ENCODE measurements at places on chromosomes 5 and 9.

DNA sequence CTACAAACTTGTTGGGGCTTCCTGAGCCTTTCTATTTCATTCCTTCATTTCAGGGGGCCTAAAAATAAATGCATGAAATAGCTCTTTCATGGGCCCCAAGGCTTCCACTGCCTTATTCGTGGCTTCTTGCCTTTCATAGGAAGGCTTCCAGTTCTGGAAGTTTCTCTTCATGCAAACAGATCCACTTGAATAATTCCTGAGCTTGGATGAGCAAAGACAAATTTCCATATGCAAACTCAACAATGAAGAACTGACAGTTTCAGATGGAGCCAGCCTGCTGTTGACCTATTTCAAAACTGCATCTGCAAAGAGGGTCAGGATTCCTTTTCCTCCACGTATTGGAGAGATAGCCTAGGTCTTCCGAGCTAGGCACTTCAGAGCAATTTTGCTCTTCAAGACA, 142.1 kb downstream of the MLLT3 start:
- no peak for DNase-seq

GRCh38 chr5:124516567-124516966, 229.9 kb downstream of the ZNF608 start:
- no peak for DNase-seq

- no peak for DNase-seq
These were observed 51.7 kb downstream of the EXOSC2 start for GRCh38 chr9:130745210-130745800.

DNA sequence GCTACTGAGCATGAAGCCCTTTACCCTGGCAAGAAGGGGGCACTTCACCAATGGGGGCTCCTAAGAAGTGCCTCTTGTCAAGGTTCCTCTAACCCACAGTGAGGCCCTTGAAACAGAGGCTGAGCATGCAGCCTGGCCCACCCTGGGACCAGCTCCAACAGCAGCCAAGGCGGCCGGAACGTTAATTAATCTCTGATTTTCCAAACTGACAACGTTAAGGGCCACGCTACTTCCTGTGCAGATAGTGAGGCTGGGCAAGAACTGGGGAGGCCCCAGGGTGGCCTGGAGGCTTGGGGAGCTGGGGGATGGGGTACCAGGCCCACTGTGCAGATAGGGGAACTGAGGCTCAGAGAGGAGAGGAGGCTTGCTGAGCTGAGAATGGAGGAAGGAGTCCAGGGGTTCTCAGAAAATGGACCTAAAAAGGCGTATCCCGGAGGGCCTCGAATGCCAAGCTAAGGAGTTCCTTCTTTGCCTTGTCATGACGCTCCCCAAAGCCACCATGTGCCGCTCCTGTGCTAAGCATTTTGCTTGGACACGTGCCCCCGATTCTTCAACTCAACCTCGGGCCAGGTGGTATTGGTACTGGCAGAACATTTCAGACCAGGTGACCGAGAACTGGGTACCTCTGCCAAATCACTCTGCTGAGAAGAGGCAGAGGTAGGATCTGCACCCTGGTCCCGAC, 72.0 kb upstream of the STXBP1 start:
- DNase-seq: no peak

GRCh38 chr5:180160215-180160614, 48.8 kb downstream of the RASGEF1C start:
- no peak for DNase-seq

DNA sequence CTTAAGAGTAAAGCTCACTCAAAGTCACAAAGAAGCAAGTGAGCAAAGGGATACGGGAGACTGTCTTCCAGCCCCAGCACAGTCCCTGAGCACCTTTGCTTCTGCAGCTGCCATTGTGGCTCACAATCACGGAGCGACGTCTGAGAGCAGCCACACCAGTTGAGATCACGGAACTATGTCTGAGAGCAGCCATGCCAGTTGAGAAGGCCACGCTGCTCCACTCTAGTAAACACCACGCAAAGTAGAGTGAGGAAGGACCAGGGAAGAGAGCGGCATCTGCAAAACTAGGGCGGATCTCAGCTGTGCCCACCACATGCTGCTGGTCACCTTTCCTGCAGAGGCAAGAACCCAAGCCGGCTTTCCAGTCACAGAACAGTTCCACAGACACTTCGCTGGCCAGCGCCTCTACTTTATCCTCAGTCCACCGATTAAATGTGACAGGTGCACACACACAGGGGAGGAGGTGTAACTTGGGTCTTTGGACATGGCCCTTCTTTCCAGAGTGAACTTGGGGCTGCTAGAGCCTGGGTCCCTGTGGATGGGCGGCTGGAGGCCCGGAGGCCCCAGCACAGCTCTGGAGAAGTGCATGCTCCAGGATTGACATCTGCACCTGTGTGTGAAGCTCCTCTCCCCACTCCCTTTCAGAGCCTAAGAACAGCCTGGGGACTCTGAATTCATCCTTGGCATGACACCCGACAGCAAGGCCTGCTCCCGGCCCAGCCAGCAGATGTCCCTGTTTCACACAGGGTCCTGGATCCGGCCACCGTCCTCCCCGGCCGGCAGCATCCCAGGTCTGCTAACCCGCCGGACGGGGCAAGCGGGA, 324.9 kb upstream of the IRX4 start:
- no peak for DNase-seq

GRCh38 chr5:145858959-145859358, 13.9 kb downstream of the GRXCR2 start:
- DNase-seq: no peak

GRCh38 chr9:121494192-121494591, 5.5 kb downstream of the GGTA1 start:
- DNase-seq: no peak

DNA sequence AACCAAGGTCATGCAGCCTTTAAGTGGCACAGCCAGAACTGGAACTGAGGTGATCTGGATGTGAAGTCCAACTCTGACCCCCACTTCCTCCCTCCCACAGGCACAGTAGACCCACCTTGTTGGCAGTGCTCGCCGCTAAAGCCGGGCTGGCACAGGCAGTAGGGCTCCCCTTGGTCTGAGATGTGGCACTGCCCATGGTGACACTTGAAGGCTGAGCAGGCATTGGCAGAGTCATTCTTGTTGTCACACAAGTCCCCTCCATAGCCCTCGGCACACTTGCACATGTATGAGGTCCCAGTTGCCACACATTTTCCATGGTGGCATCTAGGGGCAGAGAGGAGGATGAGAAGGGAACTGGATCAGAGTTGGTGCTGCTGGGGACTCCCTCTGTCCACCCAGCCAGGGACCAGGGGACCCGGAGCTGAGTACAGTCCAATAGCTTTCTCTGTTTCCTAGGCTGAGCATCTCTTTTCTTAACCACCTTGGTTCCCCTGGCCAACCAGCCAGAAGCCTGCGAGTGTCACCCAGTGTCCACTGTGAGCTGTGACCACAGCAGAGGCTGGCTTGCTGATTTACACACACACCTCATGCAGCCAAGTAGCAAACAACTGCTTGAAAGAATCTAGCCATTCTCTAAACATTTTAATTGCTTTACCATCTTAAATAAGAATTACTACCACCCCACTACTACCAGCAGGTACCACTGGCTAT, 90.7 kb upstream of the PANK3 start:
- no peak for DNase-seq

DNA sequence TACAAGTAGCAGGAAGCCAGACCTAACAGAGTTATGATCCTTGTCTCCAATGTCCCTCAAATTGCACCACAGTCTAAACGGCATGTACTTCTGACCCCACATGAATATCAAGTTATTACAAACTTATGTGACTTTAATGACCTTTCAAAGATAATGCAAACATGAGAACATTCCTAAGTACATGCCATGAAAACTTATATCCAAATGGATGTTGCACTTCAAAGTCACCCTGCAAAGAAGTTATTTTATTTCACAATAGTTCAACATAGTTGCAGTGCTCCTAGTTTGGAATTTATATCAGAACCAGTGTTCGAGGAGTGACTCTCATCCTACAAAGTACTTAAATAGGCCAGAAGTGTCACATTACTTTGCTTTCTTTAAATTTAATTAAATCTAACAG, 41.2 kb upstream of the ITGA1 start:
- no peak for DNase-seq

GRCh38 chr5:54480296-54480695, 24.8 kb downstream of the HSPB3 start:
- no peak for DNase-seq

DNA sequence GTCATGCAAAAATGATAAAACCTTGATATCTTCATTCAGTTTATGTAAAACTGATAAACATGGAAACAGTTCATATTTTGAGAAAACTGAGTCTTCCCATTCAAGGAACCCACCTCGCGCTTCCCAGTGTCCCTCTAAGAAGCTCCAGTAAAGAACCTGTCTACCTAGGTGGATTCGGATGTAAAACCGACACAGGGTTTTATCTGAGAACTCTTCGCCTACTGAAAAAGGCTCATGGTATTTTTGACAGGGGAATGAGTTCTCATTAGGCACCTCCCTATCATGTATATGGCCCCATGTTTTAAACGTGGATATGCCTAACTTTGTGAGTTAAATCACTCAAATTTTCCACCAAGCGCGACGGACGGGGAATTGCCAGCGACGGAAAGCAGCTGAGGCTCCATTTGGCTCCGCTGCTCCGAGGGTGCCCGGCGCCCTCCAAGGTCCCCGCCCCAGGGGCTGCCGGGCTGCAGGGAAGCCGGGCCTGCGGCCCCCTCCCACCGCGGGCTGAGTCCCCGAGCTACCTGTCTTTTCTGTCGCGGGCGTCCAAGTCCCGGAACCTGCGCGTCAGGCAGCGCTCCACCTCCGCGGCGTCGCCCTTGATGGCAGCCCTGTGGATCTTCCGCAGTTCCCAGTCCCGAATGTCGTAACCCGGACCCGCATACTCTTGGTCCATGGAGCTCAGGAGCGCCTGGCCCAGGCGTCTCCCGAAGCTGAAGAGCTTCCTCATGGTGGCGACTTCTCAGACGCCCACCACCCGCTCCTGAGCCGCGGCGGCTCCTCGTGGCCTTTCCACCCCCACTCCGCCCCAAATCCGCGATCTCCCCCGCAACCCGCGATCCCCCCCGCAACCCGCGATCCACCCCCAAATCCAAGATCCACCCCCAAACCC, 594 bp downstream of the ANKRD18A start:
- DNase-seq: no peak

DNA sequence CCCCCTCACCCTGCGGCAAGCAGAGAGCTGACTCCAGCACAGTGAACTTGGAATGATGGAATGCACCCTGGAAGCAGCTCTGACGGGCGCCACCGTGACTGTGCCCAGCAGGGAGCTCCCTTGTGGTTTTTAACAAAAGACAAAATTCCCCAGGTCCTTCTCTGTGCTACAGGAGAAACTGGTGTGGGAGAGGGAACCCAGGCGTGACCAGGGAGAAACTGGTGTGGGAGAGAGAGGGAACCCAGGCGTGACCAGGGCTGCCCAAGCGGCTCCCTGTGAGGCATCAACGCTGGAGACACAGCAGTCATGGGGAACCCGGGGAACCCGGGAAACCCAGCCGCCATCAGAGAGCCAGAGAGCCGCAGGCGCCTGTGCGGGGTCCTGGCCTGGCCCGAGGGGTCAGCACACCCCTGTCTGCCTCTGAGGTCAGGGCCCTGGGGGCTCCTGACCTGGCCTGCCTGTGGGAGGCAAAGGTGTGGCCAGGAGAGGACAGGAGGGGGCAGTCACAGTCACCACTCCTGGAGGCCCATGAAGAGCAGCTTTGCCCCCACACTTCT, 3.1 kb upstream of the AHRR start:
- DNase-seq: no peak

DNA sequence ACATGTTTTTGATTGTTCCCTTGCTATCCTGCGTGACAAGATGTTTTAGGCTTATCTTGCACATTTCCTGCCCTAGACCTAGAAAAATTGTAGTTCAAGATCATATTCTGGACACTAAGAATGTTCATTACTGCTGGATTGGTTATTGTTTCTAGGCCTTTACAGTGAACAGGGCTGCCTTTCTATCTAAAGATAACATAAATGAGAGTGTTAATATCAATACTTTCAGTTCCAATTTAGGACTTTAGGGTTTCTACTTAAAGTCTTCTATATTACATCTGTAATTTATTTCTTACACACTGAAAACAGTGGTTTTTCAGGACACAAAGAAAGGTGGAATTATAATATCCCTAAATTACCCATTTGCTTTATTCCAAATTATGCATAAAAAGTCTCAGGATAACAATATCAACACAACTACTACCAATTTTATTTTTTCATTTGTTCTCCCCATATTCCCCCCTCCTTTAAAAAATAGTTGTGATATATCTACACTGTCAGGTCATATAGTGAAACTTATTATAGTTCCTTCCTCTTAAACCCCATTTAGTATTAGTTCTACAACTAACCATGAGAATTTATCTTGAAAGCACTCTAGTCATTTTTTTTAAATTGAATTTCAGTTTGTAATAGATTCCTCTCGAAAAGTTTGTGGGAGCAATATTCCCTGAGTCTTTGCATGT, 293.9 kb upstream of the RIOK2 start:
- no peak for DNase-seq

DNA sequence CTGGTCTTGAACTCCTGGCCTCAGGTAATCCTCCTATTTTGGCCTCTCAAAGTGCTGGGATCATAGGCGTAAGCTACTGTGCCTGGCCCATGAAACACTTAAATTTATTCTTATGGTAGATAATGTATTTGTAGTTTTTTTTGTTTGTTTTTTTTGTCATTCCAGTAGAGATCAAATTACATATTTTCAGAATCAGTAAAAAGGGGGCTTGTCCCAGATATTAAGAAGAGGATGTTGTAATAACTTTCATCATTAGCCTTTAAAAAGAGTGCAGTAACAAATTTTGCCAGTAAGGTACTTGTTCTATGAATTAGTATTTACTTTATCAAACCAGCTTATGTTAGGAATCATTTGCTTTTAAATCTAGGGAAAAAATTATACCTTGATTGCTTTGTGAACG, 42.6 kb downstream of the GAPVD1 start:
- no peak for DNase-seq

DNA sequence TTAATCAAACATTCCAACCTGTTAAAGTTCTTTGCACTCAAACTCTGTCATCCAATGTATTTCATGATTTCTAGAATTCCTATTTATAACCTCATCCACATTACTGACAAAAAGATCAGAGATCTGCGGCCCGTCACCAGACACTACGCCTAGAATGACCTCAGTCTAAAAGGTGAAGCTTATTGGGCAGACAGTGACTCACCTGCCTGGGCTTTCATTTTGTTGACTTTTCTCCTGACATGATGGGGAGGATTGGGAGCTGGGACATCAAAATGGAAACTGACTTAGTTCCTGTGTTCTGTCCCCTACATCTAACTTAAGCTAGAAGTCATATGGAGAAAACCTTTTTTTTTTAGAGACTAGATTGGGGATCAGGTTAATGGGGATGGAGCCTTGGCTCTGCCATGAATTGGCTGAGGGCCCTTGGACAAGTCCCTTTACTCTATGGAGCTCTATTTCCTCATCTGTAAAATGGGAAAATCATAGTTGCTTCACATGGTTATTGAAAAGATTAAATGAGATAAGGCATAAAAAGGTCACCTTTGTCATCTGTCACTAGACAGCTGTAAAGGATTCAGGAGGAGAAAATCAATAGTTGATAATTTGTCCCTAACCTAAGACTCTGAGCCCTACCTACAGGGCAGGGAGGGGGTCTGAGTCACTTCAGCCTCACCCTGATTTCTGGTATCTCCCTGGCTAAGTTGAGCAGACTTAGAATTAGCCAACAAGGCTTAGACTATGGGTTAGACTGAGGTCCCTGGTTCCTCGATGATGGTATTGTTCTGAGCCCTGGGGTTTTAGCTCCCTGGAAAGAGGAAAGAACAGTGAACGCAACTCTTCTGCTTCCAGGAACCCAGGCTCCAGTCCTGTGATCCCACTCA, 224.8 kb upstream of the TBC1D2 start:
- no peak for DNase-seq
